Mucosa of gallbladder (tissue), 1 donor: ENCODE measurements at places on chromosomes 12 and 14. TPM values are rescaled to one million over a fixed set of nuclear protein-coding genes. Genes with fewer than 3 reads are reported as not detected.

DNA sequence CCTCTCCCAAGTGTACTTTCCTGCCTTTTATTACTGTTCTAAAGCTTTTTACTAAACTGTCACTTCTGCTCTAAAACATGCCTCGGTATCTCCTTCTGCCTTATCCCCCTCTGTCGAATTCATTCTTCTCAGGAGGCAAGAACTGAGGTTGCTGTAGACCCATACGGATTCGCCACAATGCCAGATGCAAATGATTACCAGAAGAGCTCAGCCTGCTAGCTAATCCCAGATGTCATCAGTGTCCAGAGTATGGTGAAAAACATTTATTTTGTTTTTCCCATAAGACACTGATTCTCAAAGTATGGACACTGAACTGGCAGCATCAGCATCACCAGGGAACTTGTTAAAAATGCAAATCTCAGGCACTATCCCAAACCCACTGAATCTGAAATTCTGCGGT, 359.3 kb downstream of the TMTC2 start:
- DNase-seq = no peak

GRCh38 chr14:72169521-72169920, 237.3 kb downstream of the RGS6 start:
- no peak for DNase-seq

DNA sequence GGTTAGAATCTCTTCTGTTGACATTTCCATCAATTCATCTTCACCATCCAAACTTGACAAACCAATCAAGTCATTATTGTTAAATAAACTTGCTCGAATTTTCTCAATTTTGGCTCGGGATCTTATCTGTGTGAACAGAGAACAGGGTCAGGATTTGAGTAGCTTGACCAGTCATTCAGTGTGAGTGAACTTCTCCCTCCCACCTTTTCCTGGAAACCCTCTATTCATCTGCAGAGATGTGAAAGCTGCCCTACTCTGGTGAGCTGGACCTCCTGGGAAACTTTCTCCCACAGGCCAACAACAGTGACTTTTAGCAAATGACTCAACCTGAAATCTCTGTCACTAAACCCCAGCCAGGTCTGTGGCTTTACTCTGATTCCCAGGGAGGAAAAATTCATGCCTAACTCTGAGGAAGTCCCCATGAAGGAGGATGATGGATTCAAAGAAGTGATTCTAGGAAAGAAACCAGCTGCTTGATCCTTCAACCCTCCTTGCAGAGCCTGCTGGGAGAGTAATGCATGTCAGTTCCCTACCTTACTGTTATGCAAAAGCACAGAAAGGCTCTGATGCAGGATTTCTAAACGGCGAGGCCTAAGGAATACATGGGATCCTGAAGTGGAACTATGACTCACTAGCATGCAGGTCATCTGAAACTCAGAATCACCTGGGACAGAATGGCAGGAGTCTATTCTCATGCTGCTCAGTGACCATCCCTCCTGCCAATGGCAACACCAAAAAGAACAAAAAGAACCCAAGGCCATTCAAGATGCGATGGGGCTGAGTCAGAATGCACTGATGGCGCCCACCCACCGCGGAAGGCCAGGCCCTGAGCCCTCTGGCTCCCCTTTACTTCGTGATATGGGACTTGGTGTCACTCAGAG, 58.0 kb downstream of the TRAFD1 start:
- DNase-seq = no peak

DNA sequence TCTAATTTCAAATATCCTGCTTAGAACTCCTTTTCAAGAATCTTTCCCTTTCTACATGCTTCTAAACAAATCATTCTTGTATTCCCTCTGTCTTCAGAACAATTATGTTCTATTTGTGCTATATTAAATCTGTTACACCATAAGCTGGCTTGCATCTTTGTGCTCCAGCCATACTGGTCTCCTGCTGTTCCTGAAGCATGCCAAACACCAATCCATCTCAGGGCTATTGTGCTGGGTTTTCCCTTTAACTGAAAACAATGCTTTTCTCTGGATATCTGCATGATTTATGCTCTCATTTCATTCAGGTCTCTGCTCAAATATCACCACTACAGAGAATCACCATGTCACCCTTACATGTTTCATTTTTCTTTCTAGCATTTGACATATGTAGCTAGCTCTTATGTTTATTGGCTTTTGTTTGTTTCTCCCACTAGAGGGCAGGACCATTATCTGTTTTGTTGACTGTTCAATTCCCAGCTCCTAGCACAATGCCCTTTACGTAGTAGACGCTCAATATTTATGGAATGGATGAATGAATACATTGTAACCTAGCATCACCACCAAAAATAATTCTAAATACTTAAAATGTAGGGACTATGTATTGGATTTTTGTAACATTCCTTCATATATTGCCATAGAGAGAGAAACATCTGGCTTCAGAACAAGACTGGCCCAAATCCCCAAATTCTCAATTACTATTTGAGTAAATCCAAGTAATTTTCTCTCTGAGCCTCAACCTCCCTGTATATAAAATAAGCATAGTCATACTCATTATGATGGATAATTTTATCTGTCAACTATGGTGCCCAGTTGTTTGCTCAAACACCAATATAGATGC, 302.0 kb upstream of the SYT1 start:
- DNase-seq = no peak

Gene IRAK3
- 7.1 TPM for total RNA-seq

Gene SMIM41
- 0.46 TPM for total RNA-seq

Gene NID2
- total RNA-seq = 14.6 TPM

Gene SRRM4
- total RNA-seq = 0.03 TPM
